ENCODE measurements at places on chromosomes 5 and 9.
A peak's percentile ranks its signal among the peaks of the same experiment; 100 is the strongest.

DNA sequence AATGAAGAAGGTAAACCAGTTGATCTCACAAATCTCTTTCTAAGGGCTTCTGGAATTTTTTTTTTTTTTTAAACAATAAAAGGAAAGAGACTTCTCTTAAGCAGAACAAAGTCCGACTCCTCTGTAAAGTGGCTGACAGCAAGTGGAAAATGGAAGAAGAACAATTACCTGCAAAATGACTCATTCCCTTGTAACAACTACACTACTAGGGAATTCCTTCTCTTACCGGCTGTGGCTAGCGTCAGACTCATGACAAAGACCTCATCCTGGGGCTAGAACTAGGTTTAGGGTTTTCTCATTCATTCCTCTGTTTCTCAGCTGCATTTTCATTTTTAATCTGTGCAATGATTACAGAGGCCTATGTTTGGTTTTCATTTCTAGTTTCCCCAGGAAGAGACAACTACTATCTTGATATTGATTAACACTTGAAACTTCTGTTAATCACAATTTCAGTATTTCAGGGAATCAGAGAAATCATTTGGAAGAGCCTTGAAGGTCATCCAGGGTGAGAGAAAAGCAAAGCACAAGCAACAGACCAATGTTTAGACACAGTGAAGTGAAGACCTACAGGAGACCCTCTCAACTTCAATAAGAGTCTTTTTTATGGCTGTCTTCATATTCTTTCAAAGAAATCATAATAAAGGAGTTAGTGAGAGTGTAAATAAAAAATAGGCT lies 437.9 kb downstream of the RAB3C start:
- DNase-seq = no peak

DNA sequence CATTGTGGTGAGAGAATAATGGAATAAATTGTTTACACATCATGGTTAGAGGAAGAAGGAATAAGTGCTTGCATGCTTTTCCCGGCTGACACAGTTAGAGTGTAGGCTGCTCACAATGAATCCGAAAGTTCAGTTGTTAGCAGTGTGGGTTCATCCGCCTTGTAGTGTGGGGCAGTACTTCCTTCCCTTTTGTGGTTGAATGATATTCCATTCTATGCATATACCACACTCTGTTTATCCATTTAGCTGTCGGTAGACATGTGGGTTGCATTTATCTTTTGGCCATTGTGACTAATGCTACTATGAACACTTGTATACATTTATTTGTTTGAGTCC lies 84.0 kb downstream of the COL5A1 start:
- no peak for DNase-seq

DNA sequence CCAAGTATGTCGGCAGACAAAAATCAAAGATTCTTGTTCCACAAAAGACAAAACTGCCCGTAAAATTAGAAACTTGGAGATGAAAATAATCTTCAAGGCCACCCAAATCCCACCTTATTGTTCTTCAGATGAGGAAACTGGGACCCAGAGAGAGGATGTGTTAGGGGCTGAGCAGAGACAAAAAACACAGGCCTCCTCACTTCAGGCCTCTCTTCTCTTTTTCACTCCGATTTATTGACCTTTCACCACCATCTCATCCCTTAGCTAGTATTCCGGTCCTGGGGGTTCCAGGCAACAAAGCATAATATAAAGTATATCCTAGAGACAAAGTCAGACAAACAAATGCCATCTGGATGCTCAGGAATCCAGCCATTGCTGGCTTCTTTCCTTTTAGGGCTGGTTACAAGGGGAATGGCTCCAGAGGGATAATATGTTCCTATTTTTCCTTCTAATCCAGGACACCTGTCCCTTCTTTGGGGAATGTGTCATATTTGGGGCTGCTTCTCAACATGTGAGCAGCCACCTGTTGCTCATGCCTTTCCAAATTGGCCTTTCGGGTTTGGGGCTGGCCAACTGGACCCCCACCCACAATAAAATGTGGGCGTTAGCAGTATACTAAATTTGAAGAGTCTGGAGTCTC lies 42.2 kb upstream of the AFAP1L1 start:
- no peak for DNase-seq

DNA sequence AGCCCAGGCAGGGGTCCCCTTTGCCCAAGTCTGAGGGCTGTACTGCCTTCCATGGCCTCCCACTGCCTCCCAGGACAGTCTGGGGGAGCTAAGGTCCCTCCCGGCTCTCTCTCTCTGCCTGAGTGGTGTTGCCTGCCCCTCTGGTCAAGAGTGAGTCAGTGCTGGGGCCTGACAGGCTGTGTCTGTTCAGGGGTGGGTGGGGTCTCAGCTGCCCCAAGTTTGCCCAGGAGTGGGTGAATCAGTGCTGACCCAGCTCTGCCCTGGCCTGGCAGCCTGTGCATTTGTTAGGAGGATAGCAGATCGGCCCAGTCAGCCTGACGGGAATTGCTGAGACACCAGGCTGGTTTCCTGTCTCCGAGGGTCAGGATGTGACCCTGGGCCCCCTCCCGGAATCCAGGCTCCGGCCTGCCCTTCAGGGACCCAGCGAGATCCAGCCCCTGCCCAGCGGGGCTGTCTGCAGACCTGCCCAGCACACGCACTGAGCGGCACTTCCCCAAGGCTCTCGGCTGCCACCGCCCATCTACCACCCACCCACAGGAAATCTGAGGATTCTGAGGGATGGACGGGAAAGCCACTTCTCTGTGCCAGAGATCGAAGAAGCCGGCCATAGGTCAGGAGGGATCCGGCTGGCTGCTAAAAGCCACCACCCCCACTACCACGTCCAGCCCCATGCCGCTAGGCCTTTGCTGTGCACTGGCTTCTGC lies 15.9 kb downstream of the ENG start:
- DNase-seq = no peak

DNA sequence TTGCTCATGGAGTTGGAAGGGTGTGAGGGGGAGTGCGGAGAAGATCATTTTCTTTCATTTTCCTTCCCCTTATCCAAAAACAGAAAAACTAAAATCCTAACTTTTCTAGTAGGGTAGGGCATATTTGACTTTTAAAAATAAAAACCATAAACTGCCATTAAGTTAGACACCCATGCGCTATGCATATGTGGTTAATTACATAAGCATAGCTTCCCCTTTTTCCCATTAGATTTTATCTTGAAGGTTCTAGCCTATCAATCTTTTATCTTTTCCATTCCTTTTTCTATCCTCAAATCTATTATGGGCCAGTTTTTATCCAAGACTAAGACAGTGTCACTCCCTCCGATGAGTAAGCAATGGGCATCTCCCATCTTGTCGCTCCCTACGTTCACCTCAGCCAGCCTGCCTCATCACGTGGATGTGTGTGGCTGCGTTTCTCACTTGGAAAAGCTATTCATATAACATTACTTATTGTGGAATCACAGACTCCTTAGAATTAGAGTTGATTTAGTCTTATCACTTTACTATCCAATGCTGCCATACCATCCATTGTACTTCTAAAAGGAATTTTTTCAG lies 49.2 kb downstream of the PCSK5 start:
- DNase-seq = no peak

GRCh38 chr9:108363311-108363710 lies 492.5 kb downstream of the ACTL7B start:
- DNase-seq = no peak

GRCh38 chr9:133129001-133129795 lies 8.2 kb upstream of the RALGDS start:
- DNase-seq = peak; percentile 41

GRCh38 chr5:173858670-173859407 lies 29.3 kb upstream of the CPEB4 start:
- DNase-seq = no peak

Data from nucleus accumbens (tissue), 56 donors.